Activated effector memory CD4-positive, alpha-beta T cell treated with Interleukin-2 at 50 U/mL for 16 hours (primary cell): ENCODE measurements at places on chromosomes 1 and 21.

DNA sequence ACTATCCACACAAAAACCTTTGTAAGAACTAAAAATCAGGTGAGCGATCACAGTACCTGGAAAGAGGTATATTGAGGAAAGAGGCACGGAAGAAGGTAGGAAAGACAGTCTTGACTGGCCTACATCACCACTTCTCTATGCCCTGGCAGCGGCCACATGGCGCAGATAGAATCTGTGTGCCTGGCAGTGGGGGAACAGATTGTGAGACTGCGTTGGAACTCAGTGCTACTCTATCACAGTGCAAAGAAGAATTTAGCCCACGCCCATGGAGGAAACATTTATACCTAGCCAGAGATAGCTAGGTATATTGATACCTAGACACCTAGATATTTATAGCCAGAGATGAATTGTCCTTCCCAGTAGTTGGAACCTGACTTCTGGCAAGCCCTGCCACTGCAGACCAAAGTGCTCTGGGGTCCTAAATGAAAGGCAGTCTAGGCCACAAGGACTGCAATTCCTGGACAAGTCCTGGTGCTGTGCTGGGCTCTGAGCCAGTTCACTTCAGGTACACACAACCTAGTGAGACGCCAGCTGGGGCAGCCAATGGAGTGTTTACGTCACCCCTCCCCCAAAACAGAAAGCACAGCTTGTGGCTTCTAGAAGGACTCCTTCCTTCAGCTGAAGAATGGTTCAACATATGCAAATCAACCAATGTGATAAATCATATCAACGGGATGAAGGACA is 51.9 kb downstream of the DHX9 start:
- DNase-seq: no peak

DNA sequence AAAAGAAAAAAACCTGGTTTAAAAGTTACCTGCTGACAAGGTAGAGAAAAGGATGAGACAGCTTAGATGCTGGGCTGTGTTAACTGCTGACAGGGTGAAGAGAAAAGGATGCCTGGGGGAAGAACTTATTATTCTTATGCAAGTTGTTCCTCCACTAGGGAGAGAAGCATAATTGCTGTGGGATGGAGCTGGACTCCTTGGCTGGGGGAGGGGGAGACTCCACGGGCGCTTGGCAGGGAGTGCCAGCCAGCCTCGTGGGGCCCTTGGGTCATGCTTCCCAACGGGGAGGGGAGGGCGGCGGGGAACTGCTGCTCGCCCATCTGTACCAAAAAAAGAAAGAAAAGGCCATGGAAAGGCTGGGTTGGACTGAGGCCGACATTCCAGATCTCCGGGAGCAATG is 47.2 kb downstream of the SYCP1 start:
- no peak for DNase-seq

- DNase-seq: no peak
These were observed 10.0 kb upstream of the LRRC8C start for GRCh38 chr1:89622895-89623294.

DNA sequence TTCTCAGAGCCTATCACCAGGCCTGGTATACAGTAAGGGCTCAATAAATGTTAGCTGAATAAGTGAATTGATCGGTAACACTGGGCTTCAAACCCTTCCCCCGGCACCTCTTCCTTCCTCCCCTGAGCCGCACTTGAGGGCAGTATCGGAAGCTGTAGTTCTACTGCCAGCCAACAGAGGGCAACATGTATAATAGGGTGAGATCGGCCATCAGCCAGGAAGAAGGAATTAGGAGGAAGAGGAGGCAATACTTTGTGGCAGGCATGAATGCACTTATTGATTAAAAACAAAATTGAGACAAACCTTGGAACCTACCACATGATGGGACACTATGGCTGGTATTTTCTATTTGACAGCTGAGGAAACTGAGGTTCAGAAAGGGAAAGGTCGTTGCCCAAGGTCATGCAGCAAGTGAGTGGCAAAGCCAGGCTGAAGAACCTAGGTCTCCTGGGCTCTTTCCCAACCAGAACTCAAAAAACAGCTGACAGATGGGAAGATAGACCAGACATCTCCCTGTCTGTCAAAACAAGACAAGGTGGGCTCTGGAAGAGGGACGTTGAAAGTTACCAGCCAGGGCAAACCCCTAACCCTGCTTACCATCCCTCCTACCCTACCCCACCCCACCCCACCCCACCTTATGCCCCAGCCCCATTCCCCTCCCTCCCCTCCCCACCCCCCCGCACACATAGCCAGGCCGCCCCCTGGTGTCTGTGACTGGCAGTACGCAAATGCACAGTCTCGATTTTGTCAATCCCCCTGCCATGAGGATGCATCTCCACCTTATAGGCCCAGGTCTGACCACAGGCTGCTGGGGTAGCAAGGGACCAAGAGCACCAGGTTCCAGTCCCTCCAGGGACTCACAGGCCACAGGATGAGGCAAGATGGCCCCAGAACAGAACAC is 107.3 kb upstream of the RUNX3 start:
- peak; percentile 46 for DNase-seq

- DNase-seq: peak; percentile 47
These were observed 6.1 kb upstream of the ADAM15 start for GRCh38 chr1:155044812-155045657.

- DNase-seq: no peak
These were observed 89.1 kb downstream of the SMYD3 start for GRCh38 chr1:246417813-246418564.

DNA sequence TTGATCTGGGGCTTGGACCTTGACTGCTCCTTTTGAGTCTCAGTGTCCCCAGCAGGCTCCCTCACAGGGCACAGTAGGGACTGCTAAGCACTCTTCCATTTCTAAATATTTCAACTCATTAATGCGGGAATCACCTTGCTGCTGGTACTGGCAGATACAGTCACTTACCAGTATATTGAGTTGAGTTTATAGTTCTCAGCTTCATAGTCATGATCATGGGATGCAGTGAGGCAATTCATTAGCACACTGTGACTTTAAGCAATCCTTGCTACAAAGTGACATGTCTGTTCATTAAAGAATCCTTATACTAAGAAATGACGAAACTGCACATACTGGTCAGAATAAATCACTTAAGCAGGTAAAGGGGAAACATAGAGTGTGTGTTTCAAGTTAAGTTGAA is 240.8 kb downstream of the SPATA17 start:
- DNase-seq: no peak

DNA sequence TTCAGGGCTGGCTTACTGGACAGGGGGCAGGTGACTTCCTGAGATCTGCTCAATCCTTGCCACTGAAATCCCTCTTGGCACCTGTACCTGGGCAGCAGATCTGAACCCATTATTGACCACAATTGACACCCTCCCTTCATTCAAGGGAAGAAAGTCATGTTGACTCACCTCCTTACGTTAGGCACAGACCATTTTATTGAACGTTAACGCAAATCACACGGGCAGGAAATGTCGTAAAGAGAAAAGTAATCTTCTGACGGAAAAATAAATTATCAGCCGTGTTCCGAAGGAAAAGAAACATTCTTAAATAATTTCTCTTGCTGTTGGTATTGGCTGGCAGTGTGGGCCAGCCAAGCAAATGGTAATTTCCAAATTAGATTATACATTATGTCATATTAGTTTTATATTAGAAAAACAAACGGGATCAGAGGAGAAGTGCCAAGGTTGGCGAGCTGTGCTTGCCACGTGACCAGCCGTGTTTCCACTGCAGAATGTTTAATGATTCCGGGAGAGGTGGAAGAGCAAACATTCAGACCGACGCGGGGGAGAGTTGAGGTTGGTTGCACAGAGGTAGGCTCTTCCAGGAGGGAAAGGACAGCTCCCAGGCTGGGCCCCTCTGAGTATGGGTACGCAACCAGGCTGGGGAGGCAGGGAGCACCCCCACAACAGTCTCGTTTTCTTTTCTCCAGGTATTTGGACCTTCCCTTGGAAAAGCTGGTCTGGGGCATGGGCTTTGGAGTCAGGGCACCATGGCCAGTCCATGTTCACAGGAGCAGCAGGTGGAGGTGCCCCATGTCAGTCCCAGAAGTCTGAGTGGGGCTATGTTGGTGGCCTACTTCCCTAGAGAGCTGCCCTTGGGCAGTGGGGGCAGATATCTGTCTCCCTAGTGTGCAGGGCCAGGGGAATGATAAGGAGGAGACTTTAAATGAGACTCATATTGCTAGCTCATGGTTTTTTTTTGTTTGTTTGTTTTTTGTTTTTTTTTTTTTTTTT is 121.1 kb downstream of the FOXD2 start:
- no peak for DNase-seq

DNA sequence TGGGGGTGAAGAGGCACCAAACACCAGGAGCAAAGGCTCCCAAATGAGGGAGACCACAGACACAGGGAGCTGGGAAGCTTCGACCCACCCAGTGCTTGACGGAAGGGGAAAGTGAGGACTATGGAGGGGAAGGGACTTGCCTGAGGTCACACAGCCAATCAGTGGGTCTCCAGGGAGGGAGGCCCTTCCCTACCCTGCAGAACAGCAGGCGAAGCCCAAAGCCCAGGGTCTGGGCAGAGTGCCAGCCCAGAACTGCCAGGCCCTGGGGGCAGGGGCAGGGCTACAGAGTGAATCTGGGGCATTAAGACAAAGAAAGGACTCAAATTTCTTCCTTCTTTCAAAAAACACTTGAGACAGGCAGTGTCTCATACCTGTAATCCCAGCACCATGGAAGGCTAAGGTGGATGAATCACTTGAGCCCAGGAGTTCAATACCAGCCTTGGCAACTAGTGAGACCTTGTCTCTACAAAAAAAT is 45.5 kb upstream of the ECE1 start:
- DNase-seq: no peak

DNA sequence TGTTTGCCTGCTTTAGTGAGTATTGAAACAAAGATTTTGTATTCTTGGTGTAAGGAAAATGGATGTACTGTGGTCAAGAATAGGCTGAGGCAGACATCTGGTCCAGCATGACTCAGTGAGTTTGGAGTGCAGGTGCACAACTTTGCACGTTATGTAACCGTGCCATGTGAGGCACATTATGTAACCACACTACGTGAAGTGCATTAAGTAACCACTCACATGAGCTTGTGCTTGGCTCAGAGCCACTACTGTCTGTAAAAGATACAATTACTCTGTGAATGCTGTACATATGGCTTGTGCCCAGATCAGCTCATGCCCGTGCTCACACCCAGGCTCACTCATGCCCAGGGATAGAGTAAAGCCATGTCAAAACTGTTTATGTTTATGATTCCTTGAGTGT is 216.8 kb downstream of the CTH start:
- DNase-seq: no peak

- no peak for DNase-seq
These were observed 31.6 kb upstream of the CEP350 start for GRCh38 chr1:179923029-179923428.

GRCh38 chr21:46295177-46295770 is 9.1 kb downstream of the YBEY start:
- DNase-seq: no peak

DNA sequence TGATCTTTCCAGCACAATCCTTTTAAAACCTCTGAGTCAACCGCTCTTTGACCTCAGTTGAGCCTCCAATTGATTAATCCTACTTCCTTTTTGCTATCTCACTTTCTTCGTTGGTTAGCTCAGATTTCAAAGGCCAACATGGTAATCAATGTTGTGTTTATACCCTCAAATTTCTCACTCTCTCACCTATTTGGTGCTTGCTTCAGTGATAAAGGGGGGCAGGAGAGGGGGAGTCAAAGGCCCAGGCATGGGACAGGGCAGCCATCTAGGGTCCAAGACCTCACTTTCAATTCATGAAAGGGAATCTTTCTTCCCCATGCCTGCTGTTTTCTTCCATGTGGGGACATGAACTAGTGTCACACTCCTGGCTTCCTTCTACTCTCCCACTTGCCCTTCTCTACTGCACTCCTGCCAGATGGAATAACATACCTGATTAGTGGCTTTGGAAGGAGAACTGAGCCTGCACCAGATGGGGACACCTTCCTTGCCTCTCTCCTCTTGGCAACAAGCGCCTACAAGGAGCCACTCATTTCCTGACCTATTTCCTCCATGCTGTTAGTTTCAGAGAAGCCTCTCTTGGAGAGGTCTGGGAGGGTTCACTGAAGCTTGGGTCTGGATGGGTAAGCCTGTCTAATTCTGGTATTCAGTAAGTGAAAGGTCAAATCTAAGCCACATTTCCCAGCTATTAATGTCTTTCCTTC is 73.3 kb upstream of the ARHGAP29 start:
- no peak for DNase-seq

- DNase-seq: no peak
These were observed 513.6 kb downstream of the USP25 start for GRCh38 chr21:16243396-16243795.

- no peak for DNase-seq
These were observed 45.3 kb upstream of the PARP1 start for GRCh38 chr1:226453015-226453704.

DNA sequence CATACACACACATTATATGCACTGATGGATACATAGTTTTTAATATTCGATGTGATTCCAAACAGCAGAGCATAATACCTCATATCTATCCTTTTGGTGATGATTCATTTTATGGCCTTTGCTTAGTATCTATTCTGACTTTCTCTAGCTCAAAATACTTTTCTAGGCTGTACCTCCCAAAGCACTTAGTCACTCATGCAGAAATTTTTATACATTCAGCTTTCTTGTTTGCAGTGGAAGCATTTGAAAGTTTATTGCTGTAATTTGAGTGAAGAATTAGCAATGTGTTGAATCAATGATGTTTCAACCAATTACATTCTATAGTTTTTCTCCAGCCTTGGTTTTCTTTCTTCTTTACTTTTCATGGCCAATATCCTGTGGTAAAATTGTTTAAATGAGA is 66.7 kb downstream of the LBR start:
- DNase-seq: no peak

GRCh38 chr1:171142416-171143385 is 42.4 kb upstream of the FMO2 start:
- no peak for DNase-seq

GRCh38 chr21:17003763-17004373 is 509.0 kb upstream of the CXADR start:
- DNase-seq: no peak

DNA sequence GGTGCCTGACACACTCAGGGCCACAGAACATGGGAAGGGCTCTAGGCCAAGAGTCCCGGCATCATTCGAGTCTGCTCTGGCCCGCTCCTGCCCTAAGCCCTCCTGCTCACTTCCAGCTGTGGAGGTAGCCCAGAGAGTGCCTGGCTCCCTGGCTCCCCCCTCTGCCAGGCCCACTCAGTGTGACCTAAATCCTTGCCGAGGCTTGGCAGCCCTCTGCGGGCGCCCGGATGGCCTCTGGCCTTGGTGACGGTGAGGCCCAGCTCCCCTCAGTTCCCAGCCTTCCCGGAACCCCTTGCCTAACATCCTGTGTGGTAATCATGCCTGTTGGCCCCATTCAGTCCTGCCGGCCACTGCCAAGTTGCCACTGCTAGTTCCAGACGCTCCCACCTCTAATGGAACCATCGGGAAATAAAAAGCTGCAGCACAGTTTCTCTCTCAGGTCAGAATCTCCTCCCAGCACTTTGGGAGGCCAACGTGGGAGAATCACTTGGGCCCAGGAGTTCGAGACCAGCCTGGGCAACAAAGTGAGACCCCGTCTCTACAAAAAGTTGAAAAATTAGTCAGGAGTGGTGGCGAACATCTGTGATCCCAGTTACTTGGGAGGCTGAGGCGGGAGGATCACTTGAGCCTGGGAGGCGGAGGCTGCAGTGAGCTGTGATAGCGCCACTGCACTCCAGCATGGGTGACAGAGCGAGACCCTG is 1.2 kb upstream of the H6PD start:
- no peak for DNase-seq

GRCh38 chr1:41275831-41276230 is 33.7 kb upstream of the SCMH1 start:
- no peak for DNase-seq

- DNase-seq: no peak
These were observed 21.0 kb upstream of the PARP1 start for GRCh38 chr1:226428791-226429461.

GRCh38 chr1:186483561-186483960 is 22.6 kb upstream of the PDC start:
- no peak for DNase-seq

- DNase-seq: no peak
These were observed 11.8 kb upstream of the CDC14A start for GRCh38 chr1:100340494-100340893.
